Stimulated activated CD8-positive, alpha-beta memory T cell treated with anti-CD3 and anti-CD28 coated beads, Interleukin-12 subunit alpha, Interleukin-12 subunit beta, amount 100 ng/mL, for 1 hour (primary cell): ENCODE measurements at places on chromosomes 11 and 22.
A peak's percentile ranks its signal among the peaks of the same experiment; 100 is the strongest.

- DNase-seq = no peak
Measured at GRCh38 chr11:17506942-17507341, 30.3 kb upstream of the ABCC8 start.

DNA sequence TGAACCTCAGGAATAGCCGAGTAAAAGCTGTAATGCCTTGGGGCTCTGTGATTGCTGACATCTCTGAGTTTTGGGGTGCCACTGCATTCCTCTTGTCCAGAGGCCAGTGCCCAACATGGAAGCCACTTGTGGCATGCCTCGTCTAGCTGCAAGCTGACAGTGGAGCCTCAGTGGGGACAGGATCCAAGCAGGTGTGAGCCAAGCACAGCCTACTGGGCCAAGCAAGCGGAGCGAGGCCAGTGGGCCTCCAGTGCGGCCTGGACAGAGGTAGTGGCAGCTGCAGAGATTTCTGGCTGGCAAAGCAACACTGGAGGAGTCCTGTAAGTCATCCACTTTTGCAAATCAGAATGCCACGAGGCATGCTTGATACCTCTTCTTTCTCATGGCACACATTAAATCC is 1038.2 kb upstream of the CNTN5 start:
- no peak for DNase-seq

DNA sequence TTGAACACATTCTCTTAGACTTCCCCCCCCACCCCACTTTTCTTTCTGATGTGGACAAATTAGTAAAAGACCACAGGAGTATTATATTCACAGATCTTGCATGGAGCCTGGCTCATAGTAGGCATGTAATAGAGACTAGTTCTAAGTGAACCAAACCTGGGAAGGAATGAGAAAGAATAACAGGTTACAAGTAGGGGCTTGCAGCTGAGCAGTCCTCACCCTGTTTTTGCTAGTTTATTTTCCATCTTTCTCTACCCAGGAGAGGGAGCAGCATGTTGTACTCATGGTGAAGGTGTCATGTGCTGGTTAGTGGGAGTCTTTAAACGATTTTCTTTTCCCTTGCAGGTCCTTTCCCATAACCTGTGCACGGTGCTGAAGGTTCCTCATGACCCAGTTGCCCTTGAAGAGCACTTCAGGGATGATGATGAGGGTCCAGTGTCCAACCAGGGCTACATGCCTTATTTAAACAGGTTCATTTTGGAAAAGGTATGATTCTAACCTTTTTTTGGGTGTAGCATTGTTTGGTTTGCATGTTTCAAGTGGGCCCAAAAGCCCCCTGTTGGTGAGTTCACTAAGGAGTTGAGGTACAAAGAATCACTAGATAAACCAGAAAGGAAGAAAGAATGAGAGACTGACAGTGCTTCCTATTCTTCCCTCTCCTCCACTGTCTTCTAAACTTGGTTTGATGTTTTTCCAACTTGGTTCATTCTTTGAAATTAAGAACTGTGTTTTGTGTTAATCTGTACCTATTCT is 30.1 kb downstream of the SWAP70 start:
- DNase-seq = no peak

GRCh38 chr11:131894615-131895544 is 524.5 kb downstream of the NTM start:
- DNase-seq = no peak

DNA sequence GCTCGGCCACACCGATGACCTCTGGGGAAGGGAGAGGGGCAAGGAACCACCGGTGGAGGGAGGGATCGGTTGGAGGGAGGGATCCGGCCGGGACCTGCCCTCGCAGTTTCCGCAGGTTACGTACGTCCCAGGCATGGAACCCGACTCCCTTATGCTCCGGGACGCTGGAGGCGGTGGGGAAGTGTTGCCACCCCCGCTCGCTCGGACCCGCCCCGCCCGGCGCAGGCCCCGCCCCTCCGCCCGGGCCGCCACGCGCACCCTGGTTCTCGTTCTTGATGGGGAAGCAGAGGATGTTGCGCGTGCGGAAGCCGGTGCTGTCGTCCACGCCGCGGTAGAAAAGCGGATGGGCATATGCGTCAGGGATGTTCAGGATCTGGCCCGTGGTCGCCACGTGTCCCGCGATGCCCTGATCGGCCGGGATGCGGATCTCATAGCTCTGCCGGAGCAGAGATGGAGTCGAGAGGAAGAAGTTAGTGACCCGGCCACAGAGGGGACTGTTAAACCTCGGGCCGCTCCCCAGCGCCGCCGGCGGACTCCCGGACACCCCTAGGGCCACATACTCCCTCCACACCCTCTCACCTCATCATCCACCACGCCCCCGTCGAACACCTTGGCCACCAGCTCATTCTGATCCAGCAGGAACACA is 89.8 kb downstream of the PDE2A start:
- DNase-seq = peak; percentile 41

DNA sequence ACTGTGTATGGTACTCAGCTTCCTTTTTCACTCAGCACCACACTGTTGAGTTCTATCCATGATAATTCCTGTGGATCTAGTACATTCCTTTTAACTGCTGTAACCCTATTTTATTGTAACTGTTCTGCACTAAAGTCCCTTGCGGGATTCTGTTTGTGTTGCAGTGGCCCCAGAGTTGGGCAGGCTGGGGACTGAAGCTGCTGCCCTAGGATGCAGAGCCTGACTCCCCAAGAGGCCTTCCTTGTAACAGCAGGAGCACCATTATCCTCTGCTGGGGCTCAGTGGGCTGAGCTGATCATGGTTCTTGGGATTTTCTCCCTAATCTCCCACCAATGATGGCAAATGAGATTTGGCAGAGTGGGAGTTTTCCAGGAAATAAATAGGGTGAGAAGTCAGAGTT is 77.7 kb downstream of the CABIN1 start:
- DNase-seq = no peak

DNA sequence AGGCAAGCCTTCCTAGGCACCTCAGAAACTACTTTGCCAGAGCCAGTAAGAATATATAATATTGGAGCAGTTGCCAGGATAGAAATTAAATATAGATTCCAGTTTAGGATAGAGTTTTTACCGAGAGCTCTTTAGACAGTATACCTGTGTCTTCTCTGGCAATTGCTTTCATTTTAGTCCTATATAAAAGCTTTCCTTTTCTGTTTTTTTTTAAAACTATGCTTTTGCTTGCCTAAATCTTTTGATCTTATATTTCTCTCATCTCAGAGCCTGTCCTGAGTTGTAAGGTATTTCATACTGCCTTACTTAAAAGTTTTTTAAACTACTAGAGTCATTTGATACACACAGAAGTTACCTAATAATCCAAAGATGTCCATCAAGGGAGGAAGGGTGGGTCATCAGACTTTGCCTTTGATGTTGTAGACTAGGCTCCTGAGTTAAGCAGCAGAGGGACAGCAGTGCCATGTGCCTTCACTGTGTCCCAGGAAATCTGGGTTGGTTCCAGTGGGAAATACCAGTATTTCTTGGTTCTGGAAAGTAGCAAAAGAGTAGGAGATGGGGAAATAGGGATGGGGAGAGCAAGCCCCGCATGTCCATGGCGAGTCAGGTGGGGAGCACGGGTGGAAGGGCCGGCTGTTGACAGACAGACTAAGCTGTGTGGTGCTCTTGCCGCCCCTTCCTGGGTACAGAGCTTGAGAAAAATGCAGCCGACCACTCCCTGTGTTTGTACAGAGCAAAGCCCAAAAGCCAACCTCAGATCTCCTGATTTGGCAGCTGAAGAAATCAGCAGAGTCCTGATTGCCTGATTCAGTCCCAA is 11.2 kb downstream of the MCAM start:
- DNase-seq = no peak

GRCh38 chr11:134569195-134569594 is 157.2 kb upstream of the B3GAT1 start:
- no peak for DNase-seq

GRCh38 chr11:126193038-126193478 is 18.4 kb downstream of the RPUSD4 start:
- DNase-seq = no peak

DNA sequence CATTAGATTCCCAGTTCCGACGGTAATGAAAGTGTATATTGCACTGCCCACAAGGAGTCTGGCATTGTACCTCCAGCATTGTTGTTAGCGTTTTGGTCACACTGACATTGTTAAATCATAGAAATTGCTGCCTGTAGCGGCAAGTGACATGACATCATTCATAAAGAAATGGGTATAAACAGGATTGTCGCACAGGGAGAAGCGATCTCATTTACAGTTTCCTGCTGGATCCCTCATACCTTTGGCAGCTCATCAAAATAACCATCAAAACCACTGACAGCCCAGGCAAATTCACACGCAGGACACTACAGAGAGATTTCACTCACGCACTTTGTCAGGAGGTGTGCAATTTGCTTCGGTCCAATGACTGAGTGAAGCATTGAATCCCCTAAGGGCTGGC is 3.5 kb downstream of the HTR3B start:
- no peak for DNase-seq

DNA sequence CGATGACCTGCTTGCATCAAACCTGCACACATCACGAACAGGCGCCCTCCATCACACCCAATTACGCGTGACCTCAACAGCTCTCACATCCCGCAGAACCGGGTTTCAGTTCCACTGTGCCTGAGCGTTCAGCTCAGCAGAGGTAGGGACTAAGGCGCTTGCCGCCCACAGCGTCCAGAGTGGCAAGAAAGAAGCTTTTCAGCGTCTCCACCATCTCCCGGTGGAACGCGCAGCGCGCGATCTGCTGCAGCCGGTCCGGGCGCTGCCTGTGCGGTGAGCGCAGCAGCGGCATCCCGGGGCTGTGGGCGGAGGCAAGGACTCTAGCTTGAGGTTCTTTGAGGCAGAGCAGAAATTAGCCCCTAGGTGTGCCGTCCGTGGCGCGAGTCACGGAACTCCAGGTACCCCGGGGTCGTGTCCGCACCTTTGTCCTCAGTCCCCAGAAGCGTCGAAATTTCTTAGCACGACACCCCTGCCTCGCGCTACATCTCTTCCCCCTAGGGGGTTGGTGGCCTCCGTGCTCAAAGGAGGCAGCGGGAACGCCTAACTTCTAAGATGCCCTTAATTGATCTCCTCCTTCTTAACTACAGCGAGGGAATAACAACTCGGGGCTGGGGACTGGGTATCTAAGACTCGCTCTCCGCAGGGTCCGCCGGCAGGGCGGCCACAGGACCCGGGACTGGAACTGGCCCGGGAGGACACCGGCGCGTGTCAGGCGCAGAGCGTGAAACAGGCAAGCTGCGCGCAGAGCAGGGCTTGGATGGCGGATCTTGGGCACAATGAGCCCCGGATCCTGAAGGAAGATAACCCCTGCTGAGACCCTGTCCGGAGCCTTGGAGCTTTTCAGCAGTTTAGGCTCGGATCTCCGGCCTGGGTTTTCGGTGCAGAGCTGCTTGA is 1.7 kb upstream of the CALCA start:
- no peak for DNase-seq

DNA sequence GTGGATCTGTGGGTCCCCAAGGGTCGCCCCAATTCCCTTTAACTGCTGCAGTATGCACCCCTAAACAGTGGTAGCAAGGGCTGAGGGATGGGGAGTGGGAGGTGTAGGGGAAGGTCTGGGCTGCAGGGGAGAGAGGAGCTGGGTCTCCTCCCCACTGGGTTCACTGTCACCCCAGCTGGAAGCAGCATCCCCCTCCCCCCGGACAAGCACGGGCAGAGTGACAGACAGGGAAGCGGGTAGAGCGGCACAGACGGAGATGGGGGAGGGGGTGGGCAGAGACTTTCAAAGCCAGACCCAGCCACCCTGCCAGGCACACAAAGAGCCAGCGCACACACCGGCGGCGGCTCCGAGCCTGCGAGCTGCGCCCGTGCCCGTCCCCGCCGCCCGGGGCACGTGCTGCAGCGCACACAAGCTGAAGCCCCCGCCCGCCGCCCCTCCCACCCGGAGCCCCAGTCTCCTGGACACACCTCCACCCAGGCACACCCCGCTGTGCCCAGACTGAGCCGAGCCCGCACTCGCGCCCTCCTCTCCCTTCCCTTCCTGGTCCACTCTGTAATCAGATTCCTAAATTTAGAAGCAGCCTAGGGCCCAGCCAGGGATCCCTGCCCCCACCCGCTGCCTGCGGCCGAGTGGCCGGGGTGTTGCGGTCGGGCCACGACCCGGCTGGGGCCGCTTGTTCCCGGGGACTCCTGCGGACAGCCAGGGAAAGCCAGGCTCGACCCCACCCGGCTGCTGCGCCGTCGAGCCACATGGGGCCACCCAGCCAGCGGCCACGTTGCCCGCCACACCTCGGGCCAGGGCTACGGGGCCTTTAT is 935 bp upstream of the RCOR2 start:
- no peak for DNase-seq

GRCh38 chr22:47449508-47450270 is 687.2 kb downstream of the TBC1D22A start:
- no peak for DNase-seq

GRCh38 chr11:110989428-110990133 is 255.9 kb upstream of the POU2AF2 start:
- no peak for DNase-seq

GRCh38 chr11:71928737-71929443 is at the start of gene RNF121:
Gene RNF121 (plus strand): TSS chr11:71929046. CDS start chr11:71929062, 16 bp downstream.
- peak; percentile 96 for DNase-seq

- no peak for DNase-seq
Measured at GRCh38 chr11:64069401-64070313, 33.9 kb downstream of the FLRT1 start.

GRCh38 chr11:113474362-113475159 is 637 bp downstream of the DRD2 start:
- DNase-seq = peak; percentile 6

DNA sequence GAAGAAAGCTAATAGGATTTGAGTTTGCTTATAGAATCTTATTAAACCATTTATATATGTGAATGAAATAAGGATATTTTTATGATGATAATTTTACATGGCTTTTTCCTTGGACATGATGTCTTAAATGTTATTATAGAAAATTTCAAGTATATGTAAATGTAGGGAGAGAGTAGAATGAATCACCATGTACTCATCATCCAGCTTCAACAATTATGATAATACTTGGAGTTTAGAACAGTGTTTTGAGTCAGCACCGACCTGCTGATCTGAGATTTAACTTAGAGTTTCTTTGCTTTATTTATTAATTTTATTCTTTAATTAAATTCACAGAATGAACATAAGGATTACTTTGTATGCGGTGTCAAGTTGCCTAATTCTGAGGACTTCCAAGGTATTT is 193.5 kb downstream of the UVRAG start:
- no peak for DNase-seq

GRCh38 chr11:111602865-111603610 is 789 bp downstream of the SIK2 start:
- DNase-seq = no peak

DNA sequence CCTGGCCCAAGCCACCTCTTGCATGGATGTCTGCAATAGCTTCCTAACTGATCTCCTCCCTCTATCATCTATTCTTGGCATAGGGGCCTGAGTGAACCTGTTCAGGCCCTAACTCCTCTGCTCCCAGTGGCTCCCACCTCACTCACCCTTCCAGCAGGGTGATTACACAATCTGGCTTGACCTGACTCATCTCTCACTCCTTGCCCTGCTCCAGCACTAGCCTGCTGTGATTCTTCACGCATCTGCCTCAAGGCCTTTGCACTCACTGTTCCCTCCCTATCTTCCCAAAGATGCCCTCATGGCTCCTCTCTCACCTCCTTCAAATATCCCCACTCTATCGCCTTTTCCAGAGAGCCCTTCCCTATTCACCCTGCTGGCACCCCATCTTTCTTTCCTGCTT is 10.5 kb downstream of the SCN4B start:
- DNase-seq = no peak
